Ovary (tissue), 10 donors: ENCODE measurements at places on chromosomes 2 and 18. TPM values are rescaled to one million over a fixed set of nuclear protein-coding genes. Genes with fewer than 3 reads are reported as not detected.

The PLEK gene
- polyA plus RNA-seq, result 2.5 TPM

GRCh38 chr2:234881413-234882241 lies 70.2 kb upstream of the SH3BP4 start:
- no peak overlapping the region for H3K27ac ChIP-seq
- no peak overlapping the region for H3K4me3 ChIP-seq
- H3K4me1 ChIP-seq, result peaks cover 9% of the 10 kb centered on the region

- DNase-seq, result no peak
- H3K27ac ChIP-seq, result no peak overlapping the region
- H3K36me3 ChIP-seq, result no peaks in the 10 kb centered on the region
- H3K27me3 ChIP-seq, result no peaks in the 10 kb centered on the region
These were observed 569.3 kb downstream of the TDRD15 start for GRCh38 chr2:21693081-21693480.

DNA sequence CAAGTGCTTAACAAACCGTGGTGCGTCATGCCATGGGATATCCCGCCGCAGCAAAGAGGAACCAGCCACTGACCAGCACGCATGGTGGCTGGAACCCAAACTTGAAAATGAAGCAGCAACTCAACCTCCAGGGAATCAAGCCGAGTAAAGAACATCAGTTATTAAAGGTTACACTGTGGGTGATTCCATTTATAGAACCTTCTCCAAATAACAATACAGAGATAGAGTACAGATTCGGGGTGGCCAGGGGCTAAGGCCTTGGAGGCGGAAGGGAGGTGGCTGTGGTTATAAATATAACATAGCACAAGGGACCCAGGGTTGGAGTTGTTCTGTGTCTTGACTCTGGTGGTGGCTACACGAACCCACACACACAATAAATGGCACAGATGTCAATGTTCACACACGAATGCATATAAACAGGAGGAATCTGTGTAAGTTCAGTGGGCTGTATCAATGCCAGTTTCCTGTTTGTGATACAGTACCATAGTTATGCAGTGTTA lies 123.1 kb downstream of the EIPR1 start:
- DNase-seq, result no peak
- no peak overlapping the region for H3K27ac ChIP-seq
- no peaks in the 10 kb centered on the region for H3K36me3 ChIP-seq
- no peak overlapping the region for H3K4me3 ChIP-seq
- no peaks in the 10 kb centered on the region for H3K27me3 ChIP-seq
- no peaks in the 10 kb centered on the region for H3K4me1 ChIP-seq

GRCh38 chr2:123917241-123917640 lies 107.8 kb upstream of the CNTNAP5 start:
- no peaks in the 10 kb centered on the region for H3K4me1 ChIP-seq
- DNase-seq, result no peak
- H3K36me3 ChIP-seq, result no peaks in the 10 kb centered on the region
- H3K27ac ChIP-seq, result no peak overlapping the region
- no peak overlapping the region for H3K4me3 ChIP-seq

- DNase-seq, result no peak
- H3K36me3 ChIP-seq, result no peaks in the 10 kb centered on the region
- no peak overlapping the region for H3K27ac ChIP-seq
- no peak overlapping the region for H3K4me3 ChIP-seq
- no peaks in the 10 kb centered on the region for H3K27me3 ChIP-seq
These were observed 21.7 kb downstream of the REV1 start for GRCh38 chr2:99468155-99468554.

DNA sequence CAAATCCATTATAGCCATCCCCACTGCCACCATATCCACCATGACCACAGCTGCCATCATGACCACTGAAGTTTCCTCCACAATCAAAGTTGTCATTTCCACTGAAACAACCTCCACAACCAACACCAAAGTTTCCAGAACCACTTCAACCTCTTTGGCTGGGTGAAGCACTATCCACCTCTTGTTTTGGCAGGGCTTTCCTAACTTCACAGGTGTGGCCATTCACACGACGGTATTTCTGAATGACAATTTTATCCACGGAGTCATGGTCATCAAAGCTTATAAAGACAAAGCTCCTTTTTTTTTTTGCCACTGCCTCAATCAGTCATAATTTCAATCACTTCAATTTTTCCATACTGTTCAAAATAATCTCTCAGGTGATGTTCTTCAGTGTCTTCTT lies 89.8 kb upstream of the UGP2 start:
- H3K36me3 ChIP-seq, result no peaks in the 10 kb centered on the region
- no peaks in the 10 kb centered on the region for H3K27me3 ChIP-seq
- no peak overlapping the region for H3K4me3 ChIP-seq
- no peaks in the 10 kb centered on the region for H3K4me1 ChIP-seq

GRCh38 chr18:31134988-31135529 lies 27.6 kb downstream of the DSC1 start:
- H3K36me3 ChIP-seq, result no peaks in the 10 kb centered on the region
- H3K27ac ChIP-seq, result no peak overlapping the region
- H3K27me3 ChIP-seq, result no peaks in the 10 kb centered on the region
- no peaks in the 10 kb centered on the region for H3K4me1 ChIP-seq
- no peak overlapping the region for H3K4me3 ChIP-seq
- DNase-seq, result no peak

DNA sequence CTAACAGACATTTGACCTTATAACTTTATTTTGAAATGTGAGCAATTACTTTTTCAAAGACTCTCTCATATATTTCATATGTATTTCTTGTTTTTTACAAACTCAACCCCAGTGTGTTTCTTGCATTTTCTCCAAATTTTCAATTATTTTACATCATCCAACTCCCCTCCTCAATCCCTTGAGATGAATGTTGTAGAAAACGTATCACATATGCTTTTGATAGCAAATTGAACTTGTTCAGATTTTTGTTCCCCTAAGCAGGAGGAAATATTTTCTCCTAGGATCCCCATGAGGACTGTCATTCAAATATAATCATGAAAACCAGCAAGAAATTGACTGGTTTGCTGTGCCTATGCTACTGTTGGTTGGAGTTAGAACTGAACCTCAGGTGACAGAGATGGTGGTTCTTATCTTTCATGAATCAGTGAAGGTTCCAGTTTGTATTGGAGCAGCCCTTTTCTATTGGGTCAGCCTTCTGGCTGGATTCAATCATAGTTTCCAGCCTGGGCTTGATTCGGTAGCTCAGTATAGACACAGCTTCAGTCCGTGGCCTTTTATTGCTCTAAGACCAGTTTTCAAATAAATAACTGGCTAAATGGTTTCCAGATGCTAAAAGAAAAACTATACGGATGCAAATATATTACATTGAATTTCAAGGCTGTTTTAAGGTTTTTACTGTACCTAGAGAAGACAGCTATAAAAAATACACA lies 591.0 kb downstream of the EPHA4 start:
- H3K4me3 ChIP-seq, result no peak overlapping the region
- H3K36me3 ChIP-seq, result no peaks in the 10 kb centered on the region
- no peaks in the 10 kb centered on the region for H3K27me3 ChIP-seq

- DNase-seq, result no peak
- no peaks in the 10 kb centered on the region for H3K36me3 ChIP-seq
- no peaks in the 10 kb centered on the region for H3K4me1 ChIP-seq
These were observed 183.4 kb downstream of the MYO3B start for GRCh38 chr2:170361090-170361936.

DNA sequence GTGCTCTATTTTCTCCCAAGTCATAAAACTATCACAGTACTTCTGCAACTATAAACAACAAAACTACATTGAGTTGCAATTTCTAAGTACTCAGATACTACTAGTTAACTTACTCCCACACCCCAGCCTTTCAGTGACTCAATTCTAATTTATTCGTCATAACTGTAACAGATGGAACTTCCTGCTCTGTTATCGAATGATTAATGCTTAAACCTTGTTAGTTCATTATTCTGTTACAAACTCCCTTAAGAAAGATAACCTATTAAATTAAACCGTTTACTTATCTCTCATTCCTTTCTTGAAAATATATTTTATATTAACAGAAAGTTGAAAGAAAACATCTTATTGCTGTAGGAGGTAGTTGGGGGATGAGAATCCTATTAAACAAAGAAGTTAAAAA lies 17.0 kb downstream of the TNFAIP6 start:
- H3K4me1 ChIP-seq, result no peaks in the 10 kb centered on the region
- no peak for DNase-seq
- no peaks in the 10 kb centered on the region for H3K27me3 ChIP-seq
- H3K4me3 ChIP-seq, result no peak overlapping the region
- H3K36me3 ChIP-seq, result no peaks in the 10 kb centered on the region

DNA sequence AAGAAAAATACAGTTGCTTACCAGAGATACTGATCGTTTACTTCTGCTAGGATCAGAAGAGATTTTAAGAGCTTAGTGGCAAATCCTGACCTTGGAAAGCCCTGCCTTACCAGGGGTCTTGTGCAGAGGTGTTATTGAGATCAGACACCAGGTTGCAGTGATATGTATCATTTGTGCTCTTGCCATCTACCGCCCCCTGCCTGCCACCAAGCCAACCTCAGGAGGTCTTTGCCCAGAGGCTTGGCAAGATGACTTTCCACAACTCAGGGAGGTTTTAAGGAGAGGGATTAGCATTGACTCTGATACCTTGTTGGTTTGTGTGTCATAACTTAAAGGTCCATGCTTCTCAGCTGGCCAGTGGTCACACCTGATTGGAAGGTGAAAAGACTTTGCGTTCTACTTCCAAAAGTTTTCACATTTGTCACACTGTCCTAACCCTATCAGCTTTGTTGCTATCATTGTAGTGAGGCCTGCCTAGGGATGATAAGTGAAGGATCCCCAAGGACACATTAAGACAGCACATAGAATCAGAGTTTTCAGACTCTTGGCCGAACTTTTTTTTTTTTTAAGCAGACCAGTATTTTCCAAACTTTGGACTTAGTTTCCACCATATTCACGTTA lies 46.2 kb upstream of the MGAT5 start:
- DNase-seq, result no peak
- no peak overlapping the region for H3K27ac ChIP-seq

DNA sequence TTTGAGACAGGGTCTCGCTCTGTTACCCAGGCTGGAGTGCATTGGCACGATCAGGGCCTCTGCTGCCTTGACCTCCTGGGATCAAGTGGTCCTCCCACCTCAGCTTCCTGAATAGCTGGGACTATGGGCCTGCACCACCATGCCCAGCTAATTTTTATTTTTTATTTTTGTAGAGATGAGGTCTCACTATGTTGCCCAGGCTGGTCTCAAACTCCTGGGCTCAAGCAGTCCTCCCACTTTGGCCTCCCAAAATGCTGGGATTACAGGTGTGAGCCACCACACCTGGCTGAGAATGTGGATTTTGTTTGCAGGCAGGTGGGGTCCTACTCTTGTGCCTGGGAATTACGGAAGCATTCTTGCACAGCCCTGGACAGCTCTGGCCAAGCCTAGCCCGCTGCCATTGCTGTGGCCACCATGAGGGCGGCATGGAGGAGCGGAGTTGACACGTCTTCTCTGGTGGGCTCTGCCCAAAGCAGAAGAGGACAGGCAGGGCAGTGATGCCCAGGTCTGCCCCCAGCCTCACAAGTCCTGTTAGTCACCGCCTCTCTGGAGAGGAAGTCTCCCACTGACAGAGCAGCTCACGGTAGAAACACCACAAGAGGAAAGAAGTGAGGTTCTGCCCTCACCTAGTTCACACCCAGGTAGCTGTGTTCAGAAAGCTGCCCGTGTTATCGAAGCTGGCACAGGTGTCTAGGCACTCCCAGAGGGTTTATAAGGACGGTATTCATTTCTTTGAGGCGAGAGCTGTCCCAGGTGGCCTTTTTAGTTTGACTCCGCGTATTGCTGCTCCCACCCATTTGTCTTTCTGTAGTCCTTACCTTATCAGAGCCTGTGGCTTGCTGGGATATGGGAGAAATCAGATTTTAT lies 46.2 kb downstream of the ARMC9 start:
- no peak overlapping the region for H3K4me3 ChIP-seq
- no peak for DNase-seq
- peaks cover 5% of the 10 kb centered on the region for H3K4me1 ChIP-seq
- no peaks in the 10 kb centered on the region for H3K36me3 ChIP-seq
- H3K27me3 ChIP-seq, result no peaks in the 10 kb centered on the region
- H3K27ac ChIP-seq, result no peak overlapping the region

DNA sequence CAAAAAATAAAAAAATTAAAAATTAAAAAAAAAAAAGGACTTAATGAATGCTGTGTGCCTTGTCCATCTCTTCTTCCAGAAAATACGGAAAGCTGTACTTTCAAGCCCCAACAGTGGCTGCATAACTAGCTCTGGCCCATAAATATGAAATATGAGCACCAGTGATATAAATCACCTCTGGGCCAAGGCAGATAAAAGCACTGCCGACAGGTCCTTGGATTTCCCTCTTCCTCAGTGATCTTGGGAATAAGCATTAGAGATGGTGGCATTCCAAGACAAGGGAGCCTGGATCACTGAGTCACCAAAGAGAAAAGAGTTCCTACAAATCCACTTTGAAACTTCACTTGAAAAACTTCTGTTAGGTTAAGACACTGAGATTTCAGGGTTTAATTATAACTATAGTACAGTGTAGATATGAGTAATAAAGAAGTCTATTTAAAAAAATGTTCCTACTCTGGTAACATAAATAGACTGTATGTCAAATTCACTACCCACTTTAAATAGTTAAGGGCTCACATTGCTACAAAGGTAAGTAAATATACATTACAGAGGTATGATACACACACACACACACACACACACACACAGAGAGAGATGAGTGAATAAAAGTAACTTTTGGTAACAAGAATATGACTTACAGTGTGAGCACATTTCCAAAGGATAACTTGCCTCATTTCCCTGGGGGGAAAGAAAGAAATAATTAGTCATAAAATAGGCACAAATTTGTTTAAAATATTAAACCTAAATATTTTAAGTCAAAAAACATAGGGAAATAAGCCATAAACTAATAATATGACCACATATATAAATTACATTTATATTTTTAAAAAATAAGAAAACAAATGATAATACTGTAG lies 35.6 kb downstream of the PPP3R1 start:
- no peak overlapping the region for H3K27ac ChIP-seq
- peaks cover 1% of the 10 kb centered on the region for H3K4me1 ChIP-seq
- H3K4me3 ChIP-seq, result no peak overlapping the region
- H3K36me3 ChIP-seq, result no peaks in the 10 kb centered on the region
- H3K27me3 ChIP-seq, result no peaks in the 10 kb centered on the region

- no peak for DNase-seq
These were observed 27.1 kb upstream of the IHH start for GRCh38 chr2:219087848-219088247.

- H3K4me3 ChIP-seq, result no peak overlapping the region
These were observed 19.4 kb upstream of the DUSP2 start for GRCh38 chr2:96164459-96165184.

DNA sequence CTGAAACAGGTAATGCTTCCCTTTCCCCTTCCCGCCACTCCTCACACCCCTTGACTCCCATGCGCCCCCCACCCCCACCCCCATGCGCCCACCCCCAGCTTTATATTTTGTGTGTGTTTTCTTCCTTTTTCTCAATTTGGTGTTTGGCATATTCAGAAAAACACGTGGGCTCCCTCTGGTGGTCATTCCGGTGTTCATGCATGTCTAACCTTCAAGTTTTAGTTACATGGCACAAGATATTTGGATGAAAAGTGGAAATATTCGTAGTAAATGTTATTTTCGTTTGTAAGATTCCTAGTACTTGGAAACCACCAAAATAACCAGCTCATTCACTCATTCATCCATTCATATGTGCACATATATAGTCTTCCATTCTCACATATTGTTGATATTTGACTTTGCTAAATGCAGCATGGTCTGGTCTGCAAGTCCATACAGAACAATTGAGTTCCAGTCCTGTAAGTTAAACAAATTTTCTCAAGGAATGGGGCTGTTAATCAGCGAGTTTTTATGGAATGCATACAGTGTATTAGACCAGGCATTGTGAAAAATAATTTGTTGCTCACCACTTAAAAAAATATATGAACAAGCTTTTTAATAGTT lies 143.6 kb upstream of the MAP3K20 start:
- no peaks in the 10 kb centered on the region for H3K27me3 ChIP-seq
- DNase-seq, result peak; percentile 74
- no peaks in the 10 kb centered on the region for H3K36me3 ChIP-seq
- no peak overlapping the region for H3K4me3 ChIP-seq
